ENCODE measurements at places on chromosomes 12 and 14.

DNA sequence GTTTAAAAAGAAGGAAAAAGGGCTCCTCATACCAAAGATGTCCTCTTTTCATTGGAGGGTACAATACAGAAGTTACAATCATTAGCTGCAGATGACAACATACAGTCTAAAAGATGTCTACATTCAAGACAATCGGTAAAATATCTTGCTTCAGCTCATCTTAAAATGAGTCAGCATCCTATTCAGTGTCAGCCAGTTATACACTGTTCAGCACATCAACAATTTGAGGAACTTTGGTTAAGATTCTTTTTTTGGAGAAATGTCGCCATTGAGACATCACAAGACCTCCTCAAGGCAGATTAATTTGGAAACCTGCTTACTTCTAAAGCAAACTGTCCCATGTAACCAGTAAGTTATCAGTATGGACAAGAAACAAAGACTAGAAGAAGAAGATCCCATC is 100.7 kb upstream of the SLC38A4 start:
- DNase-seq, result no peak

GRCh38 chr12:94262228-94263010 is 114.0 kb downstream of the PLXNC1 start:
- peak; percentile 54 for DNase-seq

DNA sequence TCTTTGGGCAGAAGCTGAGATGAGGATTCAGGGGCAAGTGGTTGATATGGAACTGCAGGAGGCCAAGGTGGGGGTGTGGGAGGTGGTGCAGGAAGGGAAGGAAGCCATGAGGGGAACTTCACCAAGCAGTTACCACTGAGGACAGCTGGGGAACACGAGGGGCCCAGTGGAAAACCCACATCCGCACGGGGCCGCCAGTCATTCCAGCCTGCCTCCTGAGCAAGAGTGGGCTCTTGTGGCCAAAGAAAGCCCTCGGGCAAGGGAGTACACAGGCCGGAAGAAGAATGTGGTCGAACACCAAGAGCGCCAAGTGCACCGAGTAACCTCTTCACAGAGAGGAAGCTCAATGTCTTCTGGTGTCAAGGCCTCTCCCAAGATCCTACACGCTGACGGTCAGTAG is 252.2 kb upstream of the FOXN3 start:
- DNase-seq, result no peak

DNA sequence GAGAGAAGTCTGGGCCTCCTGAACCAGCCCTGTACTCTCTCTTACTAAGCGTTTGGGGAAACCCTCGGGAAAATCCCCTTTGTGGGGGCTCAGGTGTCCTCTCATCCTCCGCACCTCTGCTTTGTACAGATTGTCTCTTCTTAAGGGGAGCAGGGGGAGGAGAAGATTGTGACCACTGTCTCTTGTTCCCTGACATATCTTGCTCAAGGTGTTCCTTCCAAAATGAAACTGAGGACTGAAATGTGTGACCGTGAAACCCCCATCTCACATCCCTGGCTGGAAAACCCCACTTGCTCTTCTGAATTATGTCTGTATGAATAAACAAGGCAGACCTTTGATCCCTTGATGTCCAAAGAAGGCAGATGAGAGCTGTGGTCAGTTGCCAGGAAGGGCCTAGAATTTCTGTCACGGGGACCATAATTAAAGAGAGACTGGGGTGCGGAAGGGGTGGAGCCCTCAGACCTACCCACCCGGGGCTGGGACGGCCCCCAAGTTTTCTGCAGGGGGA is 369.8 kb downstream of the AACS start:
- DNase-seq, result no peak

DNA sequence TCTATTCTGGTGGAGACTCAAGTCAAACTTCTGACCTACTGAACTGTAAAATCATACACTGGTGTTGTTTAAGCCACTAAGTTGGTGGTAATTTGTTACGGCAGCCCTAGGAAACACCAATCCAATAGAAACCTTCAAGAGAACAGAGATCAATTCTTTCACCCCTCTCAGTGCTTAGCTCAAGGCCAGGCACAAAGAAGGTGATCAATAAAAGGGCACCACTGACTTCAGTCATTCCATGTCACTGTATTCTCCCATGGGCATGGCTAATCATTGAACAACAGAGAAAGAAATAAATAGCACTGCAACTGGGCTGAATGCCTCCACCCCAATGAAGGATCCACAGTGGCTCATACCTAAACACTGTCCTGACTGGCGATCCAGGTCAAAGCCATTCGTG is 7.3 kb downstream of the FBLN5 start:
- DNase-seq, result no peak

DNA sequence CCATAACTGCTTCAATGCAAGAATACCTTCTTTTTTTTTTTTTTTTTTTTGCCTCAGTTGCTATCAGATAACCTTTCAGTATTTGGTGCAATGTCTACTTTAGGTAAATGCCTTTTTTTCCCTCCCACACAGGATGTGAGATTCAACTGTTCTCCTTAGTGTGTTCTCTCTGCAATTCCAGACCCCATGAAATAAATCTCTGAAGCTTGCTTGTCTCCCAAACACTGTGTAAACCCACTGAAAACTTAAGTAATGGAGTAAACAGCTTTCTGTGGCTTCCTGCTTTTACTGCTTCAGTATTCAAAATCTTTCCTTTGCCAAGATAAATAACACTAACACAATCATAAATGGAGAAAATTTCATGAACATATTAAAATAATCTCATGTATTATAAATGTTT is 55.8 kb upstream of the CLEC14A start:
- no peak for DNase-seq

DNA sequence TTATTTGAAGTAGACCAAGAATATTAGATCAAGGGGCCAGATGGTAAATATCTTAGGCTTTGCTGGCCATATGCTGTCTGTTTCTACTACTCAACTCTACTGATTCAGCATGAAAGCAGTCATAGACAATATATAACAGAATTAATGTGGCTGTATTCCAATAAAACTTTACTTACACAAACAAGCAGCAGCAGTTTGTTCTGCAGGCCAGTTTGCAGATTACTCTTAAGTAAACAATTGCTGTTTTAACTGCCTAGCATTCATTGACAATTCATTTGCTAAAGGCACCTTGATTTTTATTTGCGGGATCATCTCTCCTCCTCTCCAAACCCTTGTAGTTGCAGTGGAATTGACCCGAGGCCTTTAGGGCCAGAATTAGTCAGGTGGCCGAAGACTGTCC is 94.1 kb upstream of the GARIN6 start:
- DNase-seq, result no peak

DNA sequence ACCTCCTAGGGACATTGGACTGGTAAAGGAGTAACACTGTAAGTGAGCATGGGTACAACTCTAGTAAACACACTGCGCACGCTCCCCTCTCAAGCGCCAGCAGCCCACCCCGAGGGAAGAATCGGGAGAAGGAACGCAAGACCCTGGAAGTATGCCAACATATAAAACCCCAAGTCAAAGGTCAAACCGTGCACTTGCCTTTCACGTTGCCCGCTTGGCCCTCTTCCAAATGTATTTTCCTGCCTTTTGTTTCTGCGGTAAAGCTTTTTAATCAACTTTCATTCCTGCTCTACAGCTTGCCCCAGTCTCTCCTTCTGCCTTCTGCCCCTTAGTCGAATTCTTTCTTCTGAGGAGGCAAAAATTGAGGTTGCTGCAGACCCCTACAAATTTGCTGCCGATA is 17.6 kb upstream of the CHST11 start:
- DNase-seq, result no peak

All from T follicular helper cell (primary cell).